Ureter (tissue), 1 donor: ENCODE measurements at places on chromosomes 5 and 9. TPM values are rescaled to one million over a fixed set of nuclear protein-coding genes. Genes with fewer than 3 reads are reported as not detected.
A peak's percentile ranks its signal among the peaks of the same experiment; 100 is the strongest.

Gene ADAMTS13
- 3.5 TPM for total RNA-seq

Gene PRRX2
- 6.5 TPM for total RNA-seq

Gene PCDHGA12
- 5.0 TPM for total RNA-seq

DNA sequence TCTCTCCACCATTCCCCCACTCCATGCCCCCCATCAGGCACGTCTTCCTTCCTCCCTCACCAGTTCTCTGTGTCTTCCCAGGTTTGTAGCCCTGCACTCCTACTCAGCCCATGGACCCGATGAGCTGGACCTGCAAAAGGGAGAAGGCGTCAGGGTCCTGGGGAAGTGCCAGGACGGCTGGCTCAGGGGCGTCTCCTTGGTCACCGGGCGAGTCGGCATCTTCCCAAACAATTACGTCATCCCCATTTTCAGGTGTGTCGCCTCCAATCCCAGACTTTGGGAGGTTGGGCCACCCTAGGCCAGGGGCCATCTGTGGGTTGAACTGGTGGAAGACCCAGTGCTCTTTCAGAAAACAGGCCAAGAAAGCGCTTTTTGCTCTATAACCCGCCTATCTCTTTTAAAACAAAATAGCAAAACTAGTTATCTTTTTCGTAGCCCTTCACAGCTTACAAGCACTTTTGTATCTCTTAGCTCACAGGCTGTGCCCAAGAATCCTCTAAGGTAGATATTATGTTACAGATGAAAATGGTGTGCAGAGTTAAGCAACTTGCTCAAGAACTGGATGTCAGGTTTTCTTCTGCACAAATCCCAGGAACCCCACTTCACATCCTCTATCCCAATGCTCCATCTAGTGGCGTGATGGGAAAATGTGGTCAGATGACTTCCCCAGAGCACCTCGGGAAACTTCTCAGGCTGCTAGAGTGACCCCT lies 56.2 kb downstream of the PLAC8L1 start:
- DNase-seq, result peak; percentile 64

DNA sequence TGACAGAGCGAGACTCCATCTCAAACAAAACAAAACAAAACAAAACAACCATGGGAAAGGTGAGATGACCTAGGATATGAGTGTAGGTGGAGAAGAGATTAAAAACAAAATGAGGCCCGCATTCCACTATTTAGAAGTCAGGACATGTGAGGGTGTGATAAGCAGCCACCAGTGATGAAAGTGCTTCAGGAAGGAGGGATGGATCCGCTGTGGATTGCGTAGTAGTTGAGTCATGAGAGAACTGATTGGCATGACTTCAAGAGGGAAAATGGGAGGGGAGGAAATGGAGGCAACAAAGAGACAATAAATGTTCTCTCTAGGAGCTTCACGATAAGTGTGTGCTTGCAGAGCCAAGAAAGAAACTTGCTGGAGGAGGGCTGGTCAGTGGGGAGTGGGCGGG lies 367.6 kb downstream of the ARL15 start:
- DNase-seq, result no peak

DNA sequence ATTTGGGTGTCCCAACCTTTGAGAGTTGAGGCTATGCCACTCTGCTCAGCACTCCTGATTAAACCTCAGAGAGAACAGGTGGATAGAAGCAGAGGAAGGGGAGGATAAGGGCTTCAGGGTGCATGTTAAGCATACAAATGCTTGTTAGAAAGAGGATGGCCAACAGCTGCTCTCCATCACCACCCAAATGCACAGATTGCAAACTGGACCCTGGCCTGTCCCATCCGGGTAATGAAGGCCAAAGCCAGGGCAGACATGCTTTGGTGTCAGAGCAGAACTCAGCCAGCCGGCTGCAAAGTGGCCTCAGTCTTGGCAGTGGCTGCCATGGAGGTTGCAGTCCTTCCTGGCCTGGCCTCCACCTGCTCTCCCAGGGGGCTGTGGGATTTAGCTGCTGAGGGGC lies 84.3 kb downstream of the SIL1 start:
- no peak for DNase-seq

GRCh38 chr9:125785248-125785751 lies 38.1 kb downstream of the PBX3 start:
- no peak for DNase-seq
